ENCODE measurements at places on chromosomes 5 and 9.

DNA sequence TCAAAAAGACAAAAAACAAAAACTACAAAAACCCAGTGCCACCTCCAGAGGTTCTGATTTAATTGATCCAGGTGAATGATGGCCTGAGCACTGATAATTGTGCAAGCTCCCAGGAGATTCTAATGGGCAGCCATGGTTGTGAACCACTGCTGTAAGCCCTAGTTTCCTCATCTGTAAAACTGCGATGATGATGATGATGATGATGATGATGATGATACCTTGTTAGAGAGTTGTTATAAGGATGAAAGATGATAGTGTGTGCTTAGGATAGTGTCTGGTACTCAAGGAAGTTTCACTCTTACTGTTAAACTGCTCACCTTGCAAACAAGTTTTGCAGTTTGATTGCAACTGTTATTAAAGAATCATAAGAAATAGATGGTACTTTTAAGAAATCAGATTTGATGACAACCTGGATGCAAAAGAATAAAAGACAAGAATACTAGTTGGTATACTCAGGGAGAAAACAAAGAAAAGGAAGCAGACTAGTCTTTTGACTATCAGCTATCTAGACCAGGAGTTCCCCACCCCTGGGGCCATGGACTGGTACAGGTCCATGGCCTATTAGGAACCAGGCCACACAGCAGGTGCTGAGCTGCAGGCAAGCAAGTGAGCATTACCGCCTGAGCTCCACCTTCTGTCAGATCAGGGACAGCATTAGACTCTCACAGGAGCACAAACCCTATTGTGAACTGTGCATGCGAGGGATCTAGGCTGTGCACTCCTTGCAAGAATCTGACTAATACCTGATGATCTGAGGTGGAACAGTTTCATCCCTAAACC lies 98.0 kb downstream of the OR2K2 start:
- DNase-seq = no peak

DNA sequence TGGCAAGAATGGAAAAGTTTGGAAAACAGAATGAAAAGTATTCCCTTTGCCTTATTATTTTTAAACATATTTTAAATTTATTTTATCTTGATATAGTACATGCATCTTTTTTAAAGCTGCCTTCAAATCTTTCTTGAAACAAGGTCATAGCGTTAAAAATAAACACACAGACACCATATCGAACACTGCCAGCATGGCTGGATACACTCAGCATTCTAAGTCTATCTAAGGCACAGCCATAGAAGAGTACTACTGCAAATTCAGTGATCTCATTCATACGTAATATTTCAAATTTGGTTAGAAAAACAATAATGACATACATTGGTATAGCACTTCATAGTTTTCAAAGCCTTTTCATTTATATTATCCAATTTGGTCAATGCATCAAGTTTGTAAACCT lies 57.5 kb downstream of the EPB41L4B start:
- DNase-seq = no peak

GRCh38 chr5:174576042-174576441 lies 148.3 kb upstream of the MSX2 start:
- no peak for DNase-seq

DNA sequence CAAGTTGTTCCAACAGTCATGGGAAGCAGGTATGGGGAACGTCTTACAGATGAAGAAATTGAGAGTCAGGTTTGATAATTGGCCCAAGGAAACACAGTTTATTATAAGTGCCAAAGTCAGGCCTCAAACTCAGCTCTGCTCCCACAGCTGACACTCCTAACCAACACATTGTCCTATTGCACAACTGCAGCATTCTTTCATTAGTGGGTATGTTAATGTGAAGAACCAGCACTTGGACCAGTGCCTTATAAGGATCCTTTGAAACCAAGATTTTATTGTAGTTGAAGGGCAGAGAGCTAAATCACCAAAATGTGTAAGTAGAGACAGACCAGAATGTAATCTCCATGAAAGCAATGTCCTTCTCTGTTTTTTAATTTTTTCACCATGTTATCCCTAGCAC lies 56.1 kb downstream of the GRIA1 start:
- no peak for DNase-seq

GRCh38 chr5:72093824-72094223 lies 13.5 kb upstream of the MAP1B start:
- DNase-seq = no peak

GRCh38 chr5:5531371-5531770 lies 108.9 kb downstream of the ICE1 start:
- no peak for DNase-seq

DNA sequence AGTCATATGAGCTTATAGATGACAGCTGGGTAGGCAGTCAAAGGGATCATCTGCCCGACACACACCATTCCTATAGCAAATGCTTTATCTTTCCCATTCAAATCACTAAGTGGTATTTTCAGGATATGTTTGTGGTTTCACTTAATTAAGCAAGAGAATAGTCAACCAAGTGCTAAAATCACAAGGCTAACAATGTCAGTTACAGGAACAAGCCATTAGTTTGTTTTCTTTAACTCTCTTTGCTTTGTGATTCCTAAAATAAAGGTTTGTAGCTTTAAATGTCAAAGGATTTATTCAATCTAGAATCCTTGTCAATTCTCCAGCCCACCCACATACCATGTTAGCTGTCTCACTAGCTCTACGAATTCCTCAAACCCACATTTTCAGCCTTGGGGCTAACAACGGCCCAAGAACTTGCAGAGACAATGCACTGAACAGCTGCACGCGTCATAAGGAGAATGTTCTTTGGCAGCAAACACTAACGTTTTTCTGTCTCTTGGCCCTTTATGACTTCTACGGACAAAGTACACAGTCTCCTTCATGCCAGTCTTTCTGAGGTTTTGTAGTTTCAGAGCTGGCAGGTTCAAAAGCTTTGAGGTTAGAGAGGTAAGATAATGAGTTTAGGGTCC lies 56.6 kb downstream of the ELAVL2 start:
- DNase-seq = no peak

GRCh38 chr9:114313186-114313585 lies 9.7 kb upstream of the ORM1 start:
- no peak for DNase-seq

GRCh38 chr5:120518581-120518980 lies 54.5 kb downstream of the PRR16 start:
- DNase-seq = no peak

DNA sequence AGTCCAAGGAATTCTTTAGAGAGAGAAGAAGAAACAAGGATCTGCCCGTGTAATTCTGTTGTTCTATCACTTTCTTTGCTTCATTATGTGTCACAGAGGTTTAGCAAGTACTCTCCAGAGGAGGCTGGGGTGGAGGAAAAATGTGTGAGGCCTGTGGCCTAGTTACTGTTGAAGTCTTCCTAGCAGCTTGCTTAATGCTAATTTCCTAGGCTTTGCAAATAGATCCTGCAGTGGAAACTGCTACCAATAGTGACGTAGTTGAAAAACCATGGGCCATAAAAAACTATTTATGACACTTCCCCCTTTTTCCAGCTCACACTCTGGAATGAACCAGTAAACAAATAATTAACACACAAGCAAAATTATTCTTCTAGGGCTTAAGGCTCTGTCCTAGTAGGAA lies 27.0 kb upstream of the C9orf72 start:
- no peak for DNase-seq

DNA sequence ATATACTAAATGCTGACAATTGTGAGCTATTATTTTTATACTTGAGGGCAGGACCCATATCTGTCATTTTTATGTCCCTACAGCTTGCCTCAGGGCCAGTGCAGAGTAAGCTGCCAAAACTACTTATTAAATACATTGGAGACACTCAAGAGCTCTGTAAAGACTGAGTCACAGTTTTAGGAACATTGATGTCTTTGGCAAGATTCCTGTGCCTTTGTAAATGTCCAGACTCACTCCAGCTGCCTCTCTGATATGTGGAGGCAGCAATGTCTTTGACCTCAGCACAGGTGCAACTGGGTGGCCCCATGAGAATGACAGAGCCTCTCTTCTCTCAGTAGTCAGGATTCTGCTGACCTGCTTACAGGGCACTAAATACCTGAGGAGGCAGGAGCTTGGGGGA lies 363.2 kb downstream of the OSTF1 start:
- DNase-seq = no peak

DNA sequence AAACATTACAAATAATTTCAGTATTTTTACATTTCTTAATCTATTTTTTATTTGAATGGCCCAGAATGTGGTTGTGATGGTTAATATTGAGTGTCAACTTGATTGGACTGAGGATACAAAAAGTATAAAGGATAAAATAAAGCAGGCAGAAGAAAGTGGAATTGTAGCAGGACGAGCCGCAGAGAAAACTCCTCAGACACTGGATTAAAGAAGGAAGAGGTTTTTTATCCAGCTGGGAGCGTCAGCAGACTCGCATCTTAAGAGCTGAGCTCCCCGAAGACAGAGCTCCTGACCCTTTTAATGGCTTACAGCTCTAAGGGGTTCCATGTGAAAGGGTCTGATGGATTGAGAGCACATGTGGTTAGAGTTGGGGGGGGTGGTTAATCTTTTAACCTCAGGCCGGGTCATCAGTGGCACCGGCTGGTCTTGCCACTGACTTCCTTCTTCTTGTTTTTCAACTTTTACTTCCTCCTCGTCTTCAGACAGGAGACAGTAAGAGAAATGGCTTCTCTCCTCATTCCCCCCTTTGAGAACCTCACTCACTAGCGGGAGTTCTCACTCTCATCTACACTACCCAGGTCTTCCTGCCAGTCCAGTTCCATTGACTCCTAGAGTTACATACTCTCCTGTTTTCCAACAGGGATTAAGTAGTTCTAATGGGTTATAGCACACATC lies 80.0 kb downstream of the TMEM161B start:
- no peak for DNase-seq

- DNase-seq = no peak
Measured at GRCh38 chr9:116157436-116158138, 4.0 kb downstream of the PAPPA start.

- no peak for DNase-seq
Measured at GRCh38 chr9:105967797-105968196, 273.5 kb downstream of the TMEM38B start.

GRCh38 chr9:33375841-33376321 lies 26.5 kb downstream of the AQP7 start:
- DNase-seq = no peak

- no peak for DNase-seq
Measured at GRCh38 chr9:37371565-37372464, 50.7 kb upstream of the GRHPR start.

Measured in stimulated activated CD4-positive, alpha-beta T cell treated with anti-CD3 and anti-CD28 coated beads, Interleukin-4, amount 100 ng/mL, for 48 hours (primary cell).